ENCODE measurements at places on chromosomes 4 and X. TPM values are rescaled to one million over a fixed set of nuclear protein-coding genes. Genes with fewer than 3 reads are reported as not detected.
A peak's percentile ranks its signal among the peaks of the same experiment; 100 is the strongest.

Gene HSD17B13
- 0.48 TPM for polyA plus RNA-seq

Gene CHIC1
- 8.6 TPM for polyA plus RNA-seq

Gene CENPVL3
- 1.1 TPM for polyA plus RNA-seq

DNA sequence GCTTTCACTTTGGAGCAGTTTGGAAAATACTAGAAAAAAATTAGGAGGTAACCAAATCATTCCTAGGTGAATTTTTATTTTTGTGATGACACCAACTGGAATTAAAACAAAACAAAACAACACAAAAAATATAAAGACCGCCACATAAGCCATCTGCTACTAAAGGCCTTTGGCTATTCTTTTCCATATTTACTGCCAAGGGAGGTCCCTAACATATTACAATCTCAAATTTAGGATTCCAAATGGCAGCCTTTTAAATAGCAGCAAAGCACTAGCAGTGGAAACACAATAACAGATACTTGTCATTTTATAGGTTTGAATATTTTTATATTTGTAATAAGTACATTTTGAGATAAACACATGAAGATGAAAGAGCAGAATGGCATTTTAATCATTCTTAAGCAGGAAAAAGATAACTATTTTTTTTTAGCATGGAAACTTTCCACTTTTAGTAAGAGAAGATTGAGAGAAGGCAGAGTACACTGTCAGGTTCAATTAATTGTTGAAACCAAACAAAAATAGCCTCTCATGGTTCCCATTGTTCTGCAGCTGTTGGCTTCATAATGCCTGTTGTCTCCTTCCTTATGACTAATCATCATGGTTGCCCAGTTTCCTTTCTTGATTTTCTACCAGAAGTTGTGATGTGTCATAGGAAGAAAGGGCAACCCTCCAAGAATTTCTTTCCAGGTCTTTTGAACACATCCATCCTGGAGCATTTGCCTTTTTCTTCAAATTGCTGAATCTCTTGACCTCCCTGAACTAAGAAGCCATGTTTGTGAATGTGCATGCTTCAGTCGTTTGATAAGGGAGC, 219.0 kb upstream of the EMCN start:
- peak; percentile 8 for DNase-seq

DNA sequence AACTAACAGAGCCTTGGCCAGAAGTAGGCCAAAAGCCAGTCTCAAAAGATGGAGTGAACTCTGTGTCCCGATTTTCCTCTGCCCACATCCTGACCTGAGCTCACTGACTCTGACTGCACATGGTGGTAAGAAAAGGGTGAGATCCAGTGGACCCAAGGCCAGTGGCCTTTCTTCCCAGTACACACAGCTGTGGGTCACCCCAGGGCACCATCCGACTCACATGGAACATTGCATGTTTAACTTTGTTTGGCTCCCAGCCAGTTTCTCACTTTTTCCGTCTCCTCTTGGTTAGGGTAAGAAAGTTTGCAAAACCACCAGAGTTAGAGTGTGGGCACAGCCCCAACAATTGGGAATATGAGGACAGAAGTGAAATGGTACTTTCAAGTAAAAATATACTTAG, 69.8 kb downstream of the GAB1 start:
- no peak for DNase-seq

Measured in renal pelvis (tissue), 12 donors.